Muscle of leg (tissue), 16 donors: ENCODE measurements at places on chromosomes 5 and 9.

DNA sequence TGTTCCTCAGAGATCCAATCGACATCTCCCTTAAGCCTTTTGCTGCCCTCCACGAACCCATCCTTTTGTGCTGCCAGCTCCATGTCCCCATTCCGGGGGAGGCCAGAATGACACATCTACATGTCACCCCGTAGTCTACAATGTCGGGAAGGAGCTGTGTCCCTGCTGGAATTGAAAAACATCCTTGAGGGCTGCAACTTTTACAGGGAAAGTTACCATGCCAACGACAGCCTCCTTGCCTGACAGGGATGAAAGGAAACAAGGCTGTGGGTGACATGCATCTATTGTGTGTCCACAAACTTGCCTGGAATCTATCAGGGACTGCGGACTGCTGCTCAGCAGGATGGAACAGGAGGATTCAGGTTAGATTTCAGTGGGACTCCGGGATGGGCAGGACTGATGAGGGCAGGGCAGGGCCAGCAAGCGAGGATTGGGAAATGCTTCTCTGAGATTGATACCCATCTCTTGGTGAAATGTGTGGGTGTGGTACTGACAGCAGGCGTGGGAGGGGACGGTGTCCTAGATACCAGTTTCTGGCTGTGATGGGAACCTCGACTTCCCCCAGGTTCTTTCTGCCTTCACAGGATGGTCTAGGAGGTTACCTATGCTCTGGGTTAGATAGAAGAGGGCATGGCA, 25.5 kb downstream of the EGR1 start:
- no peak for DNase-seq

GRCh38 chr9:95373069-95373681, 55.7 kb upstream of the FANCC start:
- DNase-seq, result peak; percentile 24

DNA sequence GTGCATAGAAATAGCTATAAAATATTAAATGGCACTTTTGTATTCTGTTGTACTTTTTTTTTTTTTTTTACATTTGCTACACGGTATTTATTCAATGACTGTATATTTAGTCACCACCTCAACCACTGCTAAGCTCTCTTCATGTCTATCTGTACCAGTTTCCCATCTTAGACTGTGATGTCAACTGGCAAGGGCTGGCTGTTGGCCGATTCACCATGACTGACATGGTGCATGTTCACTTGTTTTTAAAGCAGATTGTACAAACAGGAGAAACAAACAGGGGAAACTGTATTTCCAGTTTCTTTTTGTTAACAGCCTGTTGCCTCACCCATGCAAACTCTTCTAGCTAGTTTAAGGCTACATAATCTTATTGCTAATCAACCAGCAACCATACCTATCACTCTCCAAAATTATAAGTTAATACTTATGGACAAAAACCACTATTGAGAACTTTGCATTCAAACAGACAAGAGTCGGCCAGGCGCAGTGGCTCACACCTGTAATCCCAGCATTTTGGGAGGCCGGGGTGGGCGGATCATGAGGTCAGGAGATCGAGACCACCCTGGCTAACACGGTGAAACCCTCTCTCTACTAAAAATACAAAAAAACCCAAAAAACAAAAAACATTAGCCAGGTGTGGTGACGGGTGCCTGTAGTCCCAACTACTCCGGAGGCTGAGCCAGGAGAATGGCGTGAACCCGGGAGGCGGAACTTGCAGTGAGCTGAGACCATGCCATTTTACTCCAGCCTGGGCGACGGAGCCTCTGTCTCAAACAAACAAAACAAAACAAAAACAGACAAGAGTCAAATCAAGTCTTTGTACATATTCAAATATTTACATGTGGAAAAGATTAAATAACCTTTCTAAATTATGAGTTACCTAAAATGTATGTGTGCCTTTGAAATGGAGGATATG, 13.2 kb downstream of the ZFAND5 start:
- no peak for DNase-seq

DNA sequence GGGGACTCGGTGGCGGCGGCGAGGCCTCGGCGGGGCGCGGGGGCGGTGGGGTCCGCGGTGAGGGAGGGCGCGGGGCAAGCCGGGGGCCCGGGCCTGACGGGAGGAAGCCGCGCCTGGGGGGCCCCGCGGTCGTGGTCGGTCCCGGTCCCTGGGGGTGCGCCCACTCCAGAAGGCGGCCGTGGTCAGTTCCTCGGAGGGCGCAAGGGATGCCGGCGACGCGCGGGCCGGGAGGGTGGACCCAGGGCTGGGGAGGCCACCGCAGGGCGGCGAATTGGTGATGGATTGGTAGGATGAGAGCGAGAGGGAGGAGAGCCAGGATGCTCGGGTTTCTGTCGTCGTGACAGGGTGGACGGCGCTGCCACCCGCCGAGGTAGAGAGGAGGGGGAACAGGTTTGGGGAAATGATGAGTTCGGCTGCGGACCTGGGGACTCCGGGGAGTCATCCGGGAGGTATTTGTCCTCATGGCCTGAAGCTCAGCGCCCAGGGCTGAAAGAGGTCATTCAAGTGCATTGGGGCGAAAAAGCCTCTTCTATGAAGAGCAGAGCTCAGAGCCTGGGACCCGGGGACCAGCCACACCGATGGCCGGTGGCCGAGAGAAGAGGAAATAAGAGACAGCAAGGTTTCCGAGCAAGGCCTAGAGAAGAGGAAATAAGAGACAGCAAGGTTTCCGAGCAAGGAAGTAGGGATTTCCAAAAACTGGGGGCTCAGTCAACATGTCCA, 557 bp downstream of the GNG10 start:
- peak; percentile 57 for DNase-seq

DNA sequence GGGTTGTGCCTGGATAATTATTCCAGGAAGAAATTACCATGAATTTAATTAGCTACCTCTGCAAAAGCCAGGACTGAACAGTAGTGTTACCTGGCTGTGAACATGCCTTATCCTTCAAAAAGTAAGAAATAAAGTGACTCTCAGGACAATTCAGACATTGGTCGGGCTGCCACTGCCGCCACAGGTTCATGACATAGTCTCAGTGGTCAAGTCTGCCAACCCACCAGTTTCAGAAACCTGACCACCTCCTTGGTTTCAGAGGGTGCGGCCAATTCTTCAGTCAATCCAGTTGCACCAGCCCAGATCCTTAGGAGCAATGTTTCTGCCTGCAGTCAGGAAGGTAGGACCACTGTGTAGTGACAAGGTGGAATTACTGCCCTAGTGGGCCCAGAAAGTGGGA, 593.1 kb upstream of the DAB2 start:
- DNase-seq, result no peak

GRCh38 chr5:84796399-84796798, 411.7 kb upstream of the EDIL3 start:
- no peak for DNase-seq

DNA sequence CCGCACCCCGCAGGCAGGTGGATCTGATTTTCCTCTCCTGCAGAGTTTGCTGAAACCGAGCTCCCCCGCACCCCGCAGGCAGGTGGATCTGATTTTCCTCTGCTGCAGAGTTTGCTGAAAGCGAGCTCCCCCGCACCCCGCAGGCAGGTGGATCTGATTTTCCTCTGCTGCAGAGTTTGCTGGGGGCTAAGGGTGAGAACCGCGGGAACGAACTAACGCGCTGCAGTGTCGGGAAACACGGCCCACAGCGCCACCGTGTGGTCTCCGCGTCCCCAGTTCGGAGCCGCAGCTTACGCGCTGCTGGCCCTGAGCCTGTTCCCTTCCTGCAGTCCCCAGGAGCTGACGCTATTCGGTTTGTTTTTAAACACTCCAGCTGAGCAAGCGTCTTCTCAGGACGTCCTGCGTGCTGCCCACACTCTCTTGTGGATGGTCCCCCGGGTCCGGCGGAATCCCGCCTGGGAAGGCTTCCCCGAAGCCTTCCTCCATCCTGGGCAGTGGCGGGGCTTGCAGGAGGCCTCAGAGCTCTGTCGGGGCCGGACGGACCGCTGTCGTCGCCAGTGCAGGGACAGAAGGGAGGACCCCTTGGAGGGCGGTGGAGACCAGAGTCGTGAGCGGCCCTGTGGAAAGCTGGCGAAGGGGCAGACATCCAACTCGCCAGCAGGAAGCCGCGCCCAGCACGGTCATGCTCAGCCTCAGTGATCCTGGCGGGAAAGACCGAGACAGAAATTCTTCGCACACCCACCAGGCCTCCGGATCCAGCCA, 121.2 kb upstream of the LPCAT1 start:
- DNase-seq, result peak; percentile 90

DNA sequence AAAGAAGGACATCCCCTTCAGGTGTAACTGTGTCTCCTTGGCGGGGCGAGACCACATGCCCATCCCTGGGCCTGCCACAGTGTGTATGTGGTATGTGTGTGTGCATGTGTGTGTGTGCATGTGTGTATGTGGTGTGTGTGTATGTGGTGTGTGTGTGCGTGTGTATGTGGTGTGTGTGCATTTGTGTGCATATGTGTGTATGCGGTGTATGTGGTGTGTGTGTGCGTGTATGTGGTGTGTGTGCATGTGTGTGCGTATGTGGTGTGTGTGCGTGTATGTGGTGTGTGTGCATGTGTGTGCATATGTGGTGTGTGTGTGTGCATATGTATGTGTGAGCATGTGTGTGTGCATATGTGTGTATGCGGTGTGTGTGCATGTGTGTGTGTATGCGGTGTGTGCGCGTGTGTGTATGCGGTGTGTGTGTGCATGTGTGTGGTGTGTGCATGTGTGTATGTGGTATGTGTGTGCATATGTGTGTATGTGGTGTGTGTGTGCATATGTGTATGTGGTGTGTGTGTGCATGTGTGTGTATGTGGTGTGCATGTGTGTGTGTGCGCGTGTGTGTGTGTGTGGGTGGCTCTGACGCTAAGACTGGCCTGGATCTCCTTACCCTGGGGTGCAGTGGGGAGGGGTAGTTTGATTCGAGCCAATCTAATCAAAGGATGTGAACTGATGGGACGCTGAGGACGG, 107.9 kb upstream of the RAPGEF1 start:
- no peak for DNase-seq

DNA sequence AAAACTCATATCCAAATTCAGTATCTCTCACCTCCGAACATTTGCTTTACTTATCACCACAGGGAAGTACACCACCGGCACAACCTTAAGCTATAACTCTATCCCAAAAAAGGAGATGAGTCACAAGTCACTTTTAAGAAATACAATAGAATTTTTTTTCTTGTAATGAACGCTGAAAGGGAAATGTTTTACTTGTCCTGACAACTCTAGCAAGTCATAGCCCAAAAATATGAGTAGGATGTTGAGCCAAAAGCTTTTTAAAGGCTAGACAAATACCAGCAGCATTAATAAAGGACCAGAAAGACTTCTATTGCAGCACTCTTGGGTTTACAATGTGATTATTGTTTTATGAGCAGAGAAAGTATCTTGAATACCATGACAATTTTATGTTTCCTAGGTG, 147.3 kb upstream of the FST start:
- DNase-seq, result no peak

DNA sequence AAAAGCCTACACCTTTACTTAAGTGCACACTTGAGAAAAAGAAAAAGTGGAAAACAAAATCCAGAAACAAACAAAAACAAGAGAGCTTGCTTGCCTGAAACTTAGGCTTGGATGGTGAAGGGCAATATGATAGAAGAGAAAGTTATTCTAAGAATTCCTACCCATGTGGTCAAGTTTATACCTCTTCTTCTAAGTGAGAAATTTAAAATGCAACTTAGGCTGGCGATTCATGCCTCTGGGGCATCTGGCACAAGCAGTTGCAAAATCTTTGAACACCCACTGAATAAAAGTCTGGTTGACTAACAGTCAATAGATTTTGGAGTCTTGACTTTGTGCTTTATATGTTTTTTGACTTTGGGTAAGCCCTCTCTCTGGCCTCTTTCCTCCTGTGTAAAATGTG, 239.6 kb downstream of the KDM4C start:
- DNase-seq, result no peak

DNA sequence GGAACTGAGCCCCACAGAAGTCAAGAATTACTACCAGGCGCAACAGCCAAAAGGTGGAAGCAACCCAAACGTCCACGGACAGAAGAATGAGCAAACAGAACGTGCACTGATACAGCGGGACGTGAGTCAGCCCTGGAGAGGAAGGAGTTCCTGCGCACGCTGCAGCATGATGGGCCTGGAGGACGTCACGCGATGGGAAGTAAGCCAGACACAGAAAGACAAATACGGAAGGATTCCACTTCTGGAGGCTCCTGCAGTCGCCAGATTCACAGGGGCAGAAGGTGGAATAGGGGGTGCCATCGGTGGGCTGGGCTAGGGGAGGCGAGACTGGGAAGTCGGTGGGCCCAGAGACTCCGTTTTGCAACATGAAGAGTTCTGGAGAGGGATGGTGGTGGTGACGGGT, 80.3 kb upstream of the PHYKPL start:
- DNase-seq, result peak; percentile 56

GRCh38 chr9:108142504-108143201, 653.1 kb upstream of the KLF4 start:
- peak; percentile 95 for DNase-seq

DNA sequence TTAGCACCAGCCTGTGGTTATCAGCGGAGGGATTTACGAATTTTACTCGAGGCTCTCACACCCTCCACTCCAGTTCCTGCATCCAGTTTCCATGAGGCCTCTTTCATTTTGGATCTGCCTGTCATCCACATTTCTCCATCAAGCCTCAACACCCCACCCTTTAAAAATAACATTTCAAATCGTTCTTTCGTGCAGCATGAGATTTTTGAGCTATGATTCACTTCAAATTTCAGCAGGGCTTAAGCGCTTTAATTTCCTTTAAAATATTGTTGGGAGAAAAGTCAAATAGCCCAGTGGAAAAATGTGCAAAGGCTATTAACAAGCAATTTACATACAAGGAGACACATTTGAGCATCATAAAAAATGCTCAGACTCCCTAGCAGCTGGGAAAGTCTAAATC, 103.2 kb downstream of the MSX2 start:
- DNase-seq, result no peak

DNA sequence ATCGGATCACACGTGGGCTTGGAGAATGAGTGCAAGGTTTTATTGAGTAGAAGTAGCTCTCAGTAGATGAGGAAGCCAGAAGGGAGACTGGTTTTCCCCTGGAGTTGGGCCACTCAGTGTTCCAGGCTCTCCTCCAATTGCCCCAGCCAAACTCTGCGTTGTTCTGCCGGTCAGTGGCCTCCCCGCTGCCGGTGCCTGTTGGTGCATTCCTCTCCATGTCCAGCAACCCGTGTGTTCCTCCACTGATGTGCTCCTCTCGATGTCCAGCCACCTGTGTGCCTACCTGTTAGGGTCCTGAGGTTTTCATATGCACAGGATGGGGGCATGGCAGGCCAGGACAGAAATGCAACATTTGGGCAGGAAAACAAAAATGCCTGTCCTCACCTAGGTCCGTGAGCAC, 888.0 kb upstream of the PTPRD start:
- no peak for DNase-seq

GRCh38 chr5:179306191-179307012, 38.9 kb downstream of the ADAMTS2 start:
- no peak for DNase-seq

DNA sequence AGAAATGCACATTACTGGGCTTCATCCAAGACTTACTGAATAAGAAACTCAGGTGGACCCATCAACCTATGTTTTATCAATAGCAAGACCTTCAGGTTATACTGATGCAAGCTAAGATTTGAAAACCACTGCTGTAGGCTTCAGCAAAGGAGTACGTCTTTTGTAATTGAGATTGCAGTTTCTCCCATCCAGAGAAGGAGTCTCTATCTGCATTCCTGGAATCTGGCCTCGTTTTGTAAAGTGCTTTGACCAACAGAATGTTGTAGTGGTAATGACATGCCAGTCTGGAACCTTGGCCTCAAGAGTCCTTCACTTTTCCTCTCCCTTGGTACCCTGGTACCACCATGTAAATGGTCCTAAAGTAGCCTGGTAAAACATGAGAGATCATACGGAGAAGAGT, 32.2 kb upstream of the ELAVL2 start:
- no peak for DNase-seq
